Adrenal gland (tissue), 19 donors: ENCODE measurements at places on chromosomes 5 and 9. TPM values are rescaled to one million over a fixed set of nuclear protein-coding genes. Genes with fewer than 3 reads are reported as not detected.

Gene C9orf50
- 0.11 TPM for total RNA-seq

DNA sequence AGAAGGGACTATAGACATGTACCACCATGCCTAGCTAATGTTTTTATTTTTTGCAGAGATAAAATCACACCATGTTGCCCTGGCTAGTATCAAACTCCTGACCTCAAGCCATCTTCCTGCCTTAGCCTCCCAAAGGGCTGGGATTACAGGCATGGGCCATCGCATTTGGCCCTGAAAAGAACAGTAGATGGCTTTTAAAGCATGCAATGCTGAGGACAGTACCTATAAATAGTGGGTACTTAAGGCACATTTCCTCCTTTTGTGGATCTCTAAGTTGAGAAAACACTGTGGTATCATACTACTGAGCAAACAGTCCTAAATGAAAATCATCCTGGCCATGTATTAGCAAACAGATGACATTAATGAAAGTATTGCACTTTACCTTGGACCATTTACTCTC is 119.4 kb downstream of the TTC39B start:
- DNase-seq = no peak
- no peak overlapping the region for H3K4me3 ChIP-seq
- H3K4me1 ChIP-seq = no peaks in the 10 kb centered on the region
- no peak overlapping the region for H3K27ac ChIP-seq
- no peaks in the 10 kb centered on the region for H3K36me3 ChIP-seq
- H3K27me3 ChIP-seq = no peaks in the 10 kb centered on the region

- H3K4me1 ChIP-seq = no peaks in the 10 kb centered on the region
- H3K27me3 ChIP-seq = no peaks in the 10 kb centered on the region
- DNase-seq = no peak
- H3K27ac ChIP-seq = no peak overlapping the region
Measured at GRCh38 chr5:95526871-95527270, 27.9 kb downstream of the SKIC3 start.

DNA sequence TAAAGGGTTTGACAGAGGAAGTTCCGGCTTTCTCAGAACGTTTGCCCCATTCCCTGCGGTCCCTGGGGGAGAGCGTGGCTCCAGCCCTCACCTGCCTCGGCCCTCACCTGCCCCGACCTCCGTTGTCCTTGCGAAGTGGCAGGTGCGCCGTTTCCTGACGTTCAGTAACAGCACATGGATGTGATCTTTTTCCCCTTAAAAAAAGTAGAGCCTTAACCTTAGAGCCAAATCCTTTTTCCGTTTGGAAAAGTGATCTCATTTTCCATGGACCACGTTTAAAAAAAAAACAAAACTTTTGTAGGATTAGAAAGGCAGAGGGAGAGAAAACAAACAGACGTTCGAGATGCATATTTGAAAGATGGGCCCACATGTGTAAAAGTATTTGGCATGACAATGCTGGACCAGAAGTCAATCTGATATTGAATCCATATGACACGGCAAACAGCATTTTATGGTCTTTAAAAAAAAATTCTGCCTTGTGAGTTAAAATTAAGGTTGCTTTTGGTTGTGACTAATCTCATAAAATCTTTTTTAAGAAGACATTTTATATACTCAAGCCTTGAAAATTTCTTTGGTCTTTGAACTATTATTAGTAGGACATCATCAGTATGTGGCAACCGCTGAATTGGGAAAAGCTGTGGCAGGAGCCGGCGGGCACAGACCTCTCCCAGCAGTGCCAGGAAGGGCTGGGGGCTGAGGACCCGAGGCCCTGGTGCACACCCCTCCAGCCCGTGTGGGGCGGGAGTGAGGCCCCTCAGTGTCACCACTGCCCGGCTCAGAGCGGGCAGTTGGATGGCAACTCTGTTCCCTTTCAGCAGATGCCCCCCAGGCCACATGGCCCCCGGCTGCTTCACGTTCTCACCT is 42.5 kb upstream of the EXOC3 start:
- no peaks in the 10 kb centered on the region for H3K36me3 ChIP-seq
- H3K4me3 ChIP-seq = peak overlapping the region; percentile 17
- no peak for DNase-seq
- H3K4me1 ChIP-seq = peaks cover 11% of the 10 kb centered on the region
- no peak overlapping the region for H3K27ac ChIP-seq

Gene CD274
- total RNA-seq = 2.1 TPM

DNA sequence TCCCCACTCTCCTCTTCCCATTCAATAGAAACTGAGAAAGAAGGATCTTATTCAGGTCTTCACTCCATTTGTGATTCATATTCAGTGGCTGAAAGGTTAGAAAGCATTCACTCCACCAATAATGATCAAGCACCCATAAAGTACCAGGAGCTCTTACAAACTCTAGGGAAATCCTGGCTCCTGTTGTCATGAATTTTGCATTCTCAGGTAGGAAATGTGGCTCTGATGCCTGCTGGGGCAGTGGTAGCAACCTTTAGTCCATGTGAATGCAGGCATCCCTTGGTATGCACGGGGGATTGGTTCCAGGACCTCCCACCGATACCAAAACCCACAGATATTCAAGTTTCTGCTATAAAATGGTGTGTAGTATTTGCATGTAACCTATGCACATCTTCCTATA is 3.6 kb upstream of the RORB start:
- no peak for DNase-seq
- H3K27ac ChIP-seq = no peak overlapping the region
- no peaks in the 10 kb centered on the region for H3K36me3 ChIP-seq
- H3K4me1 ChIP-seq = no peaks in the 10 kb centered on the region
- H3K4me3 ChIP-seq = no peak overlapping the region
- no peaks in the 10 kb centered on the region for H3K27me3 ChIP-seq

DNA sequence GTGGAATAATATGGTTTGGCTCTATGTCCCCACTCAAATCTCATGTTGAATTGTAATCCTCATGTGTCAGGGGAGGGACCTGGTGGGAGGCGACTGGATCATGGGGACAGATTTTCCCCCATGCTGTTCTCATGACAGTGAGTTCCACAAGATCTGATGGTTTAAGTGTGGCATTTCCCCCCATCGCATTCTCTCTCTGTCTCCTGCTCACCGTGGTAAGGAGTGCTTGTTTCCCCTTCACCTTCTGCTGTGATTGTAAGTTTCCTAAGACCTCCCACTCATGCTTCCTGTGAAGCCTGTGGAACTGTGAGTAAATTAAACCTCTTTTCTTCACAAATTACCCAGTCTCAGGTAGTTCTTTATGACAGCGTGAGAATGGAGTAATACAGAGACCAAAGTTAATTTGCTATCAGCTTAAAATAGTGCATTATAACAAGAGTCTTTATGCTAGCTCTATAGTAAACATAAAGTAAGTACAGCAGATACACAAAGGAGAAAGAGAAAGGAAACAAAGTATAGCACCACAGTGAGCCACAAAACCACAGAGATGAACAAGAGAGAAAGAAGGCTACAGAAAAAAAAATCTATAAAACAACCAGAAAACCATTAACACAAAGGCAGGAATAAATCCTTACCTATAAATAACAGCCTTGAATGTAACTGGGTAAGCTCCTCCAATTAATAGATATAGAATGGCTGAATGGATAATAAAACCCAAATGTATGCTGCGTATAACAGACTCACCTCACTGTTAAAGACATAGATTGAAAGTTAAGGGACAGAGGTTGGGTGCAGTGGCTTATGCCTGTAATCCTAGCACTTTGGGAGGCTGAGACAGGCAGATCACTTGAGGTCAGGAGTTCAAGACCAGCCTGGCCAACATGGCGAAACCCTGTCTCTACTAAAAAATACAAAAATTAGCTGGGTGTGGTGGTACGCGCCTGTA is 39.7 kb downstream of the RAPGEF6 start:
- no peak for DNase-seq
- H3K4me1 ChIP-seq = no peaks in the 10 kb centered on the region
- H3K27me3 ChIP-seq = no peaks in the 10 kb centered on the region
- H3K36me3 ChIP-seq = no peaks in the 10 kb centered on the region

DNA sequence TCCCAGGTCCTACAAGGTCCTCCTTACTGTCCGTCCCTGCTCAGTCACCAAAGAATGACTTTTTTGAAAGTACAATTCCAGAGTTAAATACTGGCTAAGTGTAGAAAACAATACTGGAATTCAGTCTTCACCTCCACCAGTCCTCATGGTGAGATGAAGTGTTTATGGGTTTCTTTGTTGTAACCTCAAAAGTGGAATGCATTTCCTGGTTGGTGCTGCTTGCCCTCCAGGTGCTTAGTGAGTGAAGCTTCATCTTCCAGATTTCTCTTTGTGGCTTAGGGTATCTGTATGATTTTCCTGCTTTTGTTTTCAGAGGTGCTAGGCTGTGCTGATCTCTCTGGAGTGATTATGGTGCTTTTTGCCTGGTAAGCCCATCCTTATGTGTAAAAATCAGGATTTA is 49.4 kb upstream of the DHFR start:
- no peaks in the 10 kb centered on the region for H3K4me1 ChIP-seq
- DNase-seq = no peak
- H3K27me3 ChIP-seq = no peaks in the 10 kb centered on the region
- no peak overlapping the region for H3K4me3 ChIP-seq
- H3K27ac ChIP-seq = no peak overlapping the region

DNA sequence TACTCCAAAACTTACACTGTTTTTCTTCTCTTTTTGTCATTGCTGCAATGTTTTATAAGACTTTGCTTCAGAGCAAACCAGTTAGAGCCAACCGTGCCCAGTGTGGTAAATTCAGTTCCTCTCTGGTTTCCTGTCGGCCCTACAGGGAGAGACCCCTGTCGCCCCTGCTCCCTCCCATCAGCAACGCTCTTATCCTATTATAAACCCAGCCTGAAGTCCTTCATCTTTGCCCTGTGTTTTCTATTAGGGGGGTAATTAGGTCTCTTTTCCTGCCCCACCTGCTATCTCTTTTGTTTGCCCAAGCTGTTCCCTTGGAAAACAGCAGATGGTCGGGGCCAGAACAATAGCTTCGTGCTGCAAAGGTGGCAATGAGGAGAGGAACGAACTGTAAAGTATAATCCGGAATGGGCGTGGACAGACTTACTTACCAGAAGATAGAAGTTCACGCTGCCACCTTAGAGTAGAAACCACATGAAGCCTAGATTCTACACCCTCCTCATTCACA is 21.4 kb upstream of the OTULINL start:
- DNase-seq = no peak
- H3K27ac ChIP-seq = no peak overlapping the region
- H3K36me3 ChIP-seq = no peaks in the 10 kb centered on the region

DNA sequence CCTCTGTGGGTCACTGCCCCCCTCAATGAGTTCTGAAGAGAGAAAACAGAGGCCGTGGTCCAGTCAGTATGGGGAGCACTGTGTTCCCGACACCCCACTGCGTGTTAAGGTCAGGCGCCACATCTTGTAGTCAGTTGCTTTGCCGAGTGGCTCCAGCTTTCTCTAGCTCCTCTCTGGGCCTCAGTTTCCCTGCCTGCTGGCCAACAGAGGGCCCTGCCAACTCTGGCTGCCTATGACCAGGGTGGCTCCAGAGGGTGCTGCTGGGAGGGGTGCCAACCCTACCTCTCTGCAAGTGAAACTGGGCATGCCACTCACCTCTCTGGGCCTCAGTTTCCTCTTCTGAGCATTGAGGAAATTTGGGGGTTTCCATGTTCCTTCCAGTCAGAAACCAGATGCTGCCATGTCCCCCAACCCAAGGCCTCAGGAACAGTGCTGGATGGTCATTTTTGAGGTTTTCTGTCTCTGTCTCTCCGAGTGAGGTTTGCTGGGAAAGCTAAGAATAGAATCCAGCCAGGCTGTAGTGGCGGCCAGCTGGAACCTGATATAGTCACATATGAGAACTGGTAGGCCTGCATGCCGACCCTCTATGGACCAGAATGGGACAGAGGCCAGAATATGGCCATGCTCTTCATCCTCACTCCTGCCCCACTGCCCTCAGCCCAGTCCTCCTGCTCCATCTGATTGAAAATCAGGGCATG is 132.1 kb downstream of the PHF2 start:
- no peaks in the 10 kb centered on the region for H3K36me3 ChIP-seq
- DNase-seq = no peak
- H3K27ac ChIP-seq = no peak overlapping the region
- H3K4me3 ChIP-seq = no peak overlapping the region
- no peaks in the 10 kb centered on the region for H3K27me3 ChIP-seq

- H3K27me3 ChIP-seq = no peaks in the 10 kb centered on the region
- H3K36me3 ChIP-seq = no peaks in the 10 kb centered on the region
- DNase-seq = no peak
- no peaks in the 10 kb centered on the region for H3K4me1 ChIP-seq
- no peak overlapping the region for H3K27ac ChIP-seq
Measured at GRCh38 chr5:169626779-169627178, 10.3 kb upstream of the DOCK2 start.

Gene LHX2
- total RNA-seq = not detected

GRCh38 chr5:150473673-150474358 is 24.3 kb upstream of the RPS14 start:
- H3K4me1 ChIP-seq = peaks cover 7% of the 10 kb centered on the region
- DNase-seq = no peak
- H3K36me3 ChIP-seq = no peaks in the 10 kb centered on the region
- no peak overlapping the region for H3K4me3 ChIP-seq
- H3K27me3 ChIP-seq = no peaks in the 10 kb centered on the region

DNA sequence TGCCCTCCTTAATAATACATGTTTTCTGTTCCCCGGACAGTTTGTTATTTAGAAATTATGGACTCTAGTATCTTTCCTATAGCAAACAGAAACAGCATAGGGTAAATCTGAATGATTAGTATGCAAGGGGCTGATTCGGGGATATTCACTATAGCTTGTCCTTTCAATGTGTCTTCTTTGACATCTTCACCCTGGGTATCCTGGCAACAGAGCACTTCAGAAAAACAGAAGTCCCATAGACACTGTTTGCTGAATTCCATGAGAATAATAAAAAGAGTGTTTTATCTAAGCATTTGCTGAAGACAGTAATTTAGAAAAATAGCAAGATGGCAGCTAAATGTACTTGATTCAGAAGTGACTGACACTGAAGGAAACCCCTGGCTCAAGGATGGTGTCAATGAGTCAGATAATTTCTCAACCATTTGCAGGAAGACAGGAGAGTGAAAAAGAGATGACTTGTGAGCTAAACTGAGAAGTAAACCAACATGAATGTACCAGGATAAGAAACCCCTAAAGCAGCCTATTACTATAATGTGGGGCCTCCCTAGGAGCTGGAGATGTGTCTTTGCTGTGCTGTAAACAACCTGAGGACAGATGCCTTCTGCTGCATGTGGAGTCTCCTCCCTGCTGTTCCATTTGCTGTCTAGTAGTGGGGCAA is 246.2 kb downstream of the MAN2A1 start:
- no peak for DNase-seq
- H3K36me3 ChIP-seq = no peaks in the 10 kb centered on the region
- H3K4me1 ChIP-seq = no peaks in the 10 kb centered on the region
- no peak overlapping the region for H3K4me3 ChIP-seq

DNA sequence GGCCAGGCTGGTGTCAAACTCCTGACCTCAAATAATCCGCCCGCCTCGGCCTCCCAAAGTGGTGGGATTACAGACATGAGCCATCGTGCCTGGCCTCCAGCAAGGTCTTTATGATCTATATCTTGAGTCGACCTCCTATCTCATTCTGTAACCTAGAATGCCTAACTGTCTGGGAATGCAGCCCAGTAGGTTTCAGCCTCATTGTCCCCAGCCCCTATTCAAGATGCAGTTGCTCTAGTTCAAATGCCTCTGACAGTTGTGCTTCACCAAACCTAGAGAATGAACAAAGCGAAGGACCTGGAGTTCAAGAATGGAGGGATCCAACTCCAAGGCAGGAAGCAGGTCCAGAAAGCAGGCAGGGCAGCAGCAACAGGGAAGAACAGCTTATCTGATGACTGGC is 30.8 kb downstream of the GLRX start:
- H3K4me1 ChIP-seq = peaks cover 19% of the 10 kb centered on the region
- no peak for DNase-seq
- peaks cover 39% of the 10 kb centered on the region for H3K36me3 ChIP-seq
- H3K27ac ChIP-seq = no peak overlapping the region
- no peaks in the 10 kb centered on the region for H3K27me3 ChIP-seq
- H3K4me3 ChIP-seq = no peak overlapping the region

GRCh38 chr5:8660133-8660893 is 791.4 kb downstream of the MTRR start:
- no peak for DNase-seq
- no peak overlapping the region for H3K4me3 ChIP-seq
- H3K4me1 ChIP-seq = no peaks in the 10 kb centered on the region
- H3K36me3 ChIP-seq = no peaks in the 10 kb centered on the region
